ENCODE measurements at places on chromosomes 5 and 9. TPM values are rescaled to one million over a fixed set of nuclear protein-coding genes. Genes with fewer than 3 reads are reported as not detected.

DNA sequence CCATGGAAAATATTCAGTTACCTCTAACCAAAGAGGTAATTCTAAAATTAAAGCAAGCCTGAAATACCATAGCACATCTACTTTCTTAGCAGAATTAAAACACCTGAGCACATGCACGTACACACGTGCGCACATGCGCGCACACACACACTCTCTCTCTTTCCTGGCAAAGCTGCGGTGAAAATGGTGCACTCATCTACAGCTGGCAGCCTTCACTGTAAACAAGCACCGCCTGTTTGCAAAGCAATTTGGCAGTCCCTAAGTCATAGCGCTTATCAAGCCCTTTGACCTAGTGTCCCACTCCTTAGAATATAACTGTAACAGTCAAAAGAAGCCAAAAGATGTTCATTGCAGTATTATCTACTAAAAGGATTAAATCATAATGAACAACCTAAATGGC, 278.7 kb downstream of the DENND1A start:
- no peak for DNase-seq

GRCh38 chr5:6361101-6361500, 17.2 kb downstream of the MED10 start:
- no peak for DNase-seq

MSANTD3 gene
- total RNA-seq: 265 TPM

- DNase-seq: no peak
Measured at GRCh38 chr5:144971108-144971850, 800.6 kb downstream of the KCTD16 start.

GRCh38 chr9:98831696-98832095, 24.2 kb downstream of the GALNT12 start:
- no peak for DNase-seq

- peak; percentile 62 for DNase-seq
Measured at GRCh38 chr5:82097-82496, 9.9 kb upstream of the PLEKHG4B start.

DNA sequence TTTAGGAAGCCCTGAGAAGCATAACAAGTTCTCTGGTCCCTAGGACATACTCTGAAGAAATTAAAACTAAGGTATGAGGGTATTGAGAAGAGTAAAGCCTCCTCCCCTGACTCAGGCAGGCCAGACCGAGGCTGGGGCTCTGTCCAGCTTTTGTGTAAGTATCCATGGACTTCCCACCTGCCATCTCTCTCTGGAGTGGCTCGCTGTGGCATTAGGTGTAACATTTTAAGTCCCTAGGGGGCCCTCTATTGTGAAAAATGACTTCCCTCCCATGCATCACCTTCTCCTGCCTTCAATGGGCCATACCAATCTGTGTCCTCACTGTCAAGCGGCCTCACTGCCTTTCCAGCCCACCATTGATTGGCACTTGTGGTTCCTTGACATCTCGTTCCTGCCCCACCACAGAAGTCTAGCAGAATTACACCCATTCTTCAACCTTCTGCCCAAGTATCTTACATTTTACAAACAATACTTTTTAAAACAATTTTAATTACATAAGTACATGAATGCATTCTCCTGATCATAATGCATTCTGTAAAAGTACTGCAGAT, 205.5 kb downstream of the SLIT3 start:
- DNase-seq: peak; percentile 9

GRCh38 chr9:116506685-116507084, 180.4 kb upstream of the TRIM32 start:
- no peak for DNase-seq

- DNase-seq: no peak
Measured at GRCh38 chr9:93659044-93659836, 82.9 kb downstream of the PHF2 start.

DNA sequence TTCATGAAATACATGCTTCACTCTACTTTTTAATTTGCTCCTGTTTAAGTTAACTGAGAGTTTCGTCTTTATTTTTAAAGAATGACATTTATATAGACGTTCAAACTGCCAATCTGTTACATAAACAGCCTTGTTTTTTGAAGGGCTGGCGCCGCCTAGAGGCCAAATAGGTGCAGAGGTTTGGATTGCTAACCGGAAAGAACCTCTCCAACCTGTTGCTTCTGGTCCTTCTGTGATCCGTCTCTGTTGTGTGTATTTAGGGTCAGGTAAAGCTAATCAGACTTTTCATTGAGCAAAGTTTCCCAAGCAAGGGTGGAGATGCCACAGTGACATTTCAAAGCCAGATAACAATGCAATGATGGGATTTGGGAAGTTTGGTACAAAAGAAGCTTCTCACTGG, 39.5 kb upstream of the GLIS3 start:
- DNase-seq: peak; percentile 86

All from A172 (cell line).